Activated CD4-positive, alpha-beta memory T cell treated with anti-CD3 and anti-CD28 coated beads for 36 hours (primary cell): ENCODE measurements at places on chromosomes 1 and 21. TPM values are rescaled to one million over a fixed set of nuclear protein-coding genes. Genes with fewer than 3 reads are reported as not detected.

Gene SLFNL1
- total RNA-seq = not detected

Gene KLHL21
- total RNA-seq = 18.1 TPM

Gene UMODL1
- not detected for total RNA-seq

Gene DPT
- not detected for total RNA-seq

Gene CTSS
- total RNA-seq = 45.5 TPM

DNA sequence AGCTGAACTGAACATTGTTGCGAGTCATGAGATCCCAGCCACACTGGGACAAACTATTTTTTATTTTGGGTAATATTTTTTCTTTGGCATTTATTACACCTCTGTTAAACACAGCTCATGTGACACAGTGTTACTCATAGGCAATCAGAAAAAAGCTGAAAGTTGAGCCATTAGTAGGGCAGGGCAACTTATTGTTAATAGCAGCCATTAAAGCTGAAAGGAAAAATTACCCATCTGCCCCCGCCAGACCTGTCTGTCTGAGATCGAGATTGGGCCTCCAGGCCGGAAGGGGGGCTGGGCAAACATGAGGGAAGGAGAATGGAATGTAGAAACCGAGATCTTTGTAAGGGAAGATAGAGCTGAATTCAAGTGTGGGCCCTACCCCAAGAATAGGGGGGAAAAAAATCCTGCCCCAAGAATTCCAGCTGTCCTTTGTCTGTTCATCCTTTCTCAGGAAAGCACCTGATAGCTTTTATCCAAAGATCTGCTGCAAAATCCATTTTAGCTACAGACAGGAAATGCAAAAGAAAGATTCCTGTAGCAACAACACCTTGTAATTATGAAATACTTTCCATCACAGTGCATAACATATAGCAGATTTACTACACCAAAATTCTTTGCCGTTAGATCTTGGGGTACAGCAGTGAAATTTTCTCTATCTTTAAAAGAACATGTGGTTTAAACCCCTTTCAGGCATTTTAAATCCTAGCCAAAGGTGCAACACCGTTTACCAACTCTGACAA is 212.8 kb downstream of the PBX1 start:
- no peak for DNase-seq

DNA sequence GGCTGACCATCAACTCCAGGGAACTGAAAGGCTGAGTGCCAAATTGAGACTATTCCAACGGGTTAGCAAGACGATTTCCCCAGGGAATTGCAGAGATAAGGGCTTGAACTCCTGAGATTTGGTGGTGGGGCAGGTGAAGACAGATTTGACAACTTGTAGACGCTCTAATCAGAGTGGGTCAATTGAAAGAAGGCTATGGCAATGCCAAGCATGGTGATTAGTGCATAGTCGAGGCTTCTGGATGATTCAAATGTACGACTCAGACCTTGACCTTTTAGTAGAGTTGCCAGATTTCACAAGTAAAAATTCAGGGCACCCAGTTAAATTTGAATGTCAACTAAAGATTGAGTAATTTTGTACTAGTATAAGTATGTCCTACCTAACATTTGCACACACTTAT is 302.1 kb upstream of the SPAG17 start:
- DNase-seq = no peak

- no peak for DNase-seq
Observed at GRCh38 chr1:23394181-23394580, 24.5 kb upstream of the ZNF436 start.

DNA sequence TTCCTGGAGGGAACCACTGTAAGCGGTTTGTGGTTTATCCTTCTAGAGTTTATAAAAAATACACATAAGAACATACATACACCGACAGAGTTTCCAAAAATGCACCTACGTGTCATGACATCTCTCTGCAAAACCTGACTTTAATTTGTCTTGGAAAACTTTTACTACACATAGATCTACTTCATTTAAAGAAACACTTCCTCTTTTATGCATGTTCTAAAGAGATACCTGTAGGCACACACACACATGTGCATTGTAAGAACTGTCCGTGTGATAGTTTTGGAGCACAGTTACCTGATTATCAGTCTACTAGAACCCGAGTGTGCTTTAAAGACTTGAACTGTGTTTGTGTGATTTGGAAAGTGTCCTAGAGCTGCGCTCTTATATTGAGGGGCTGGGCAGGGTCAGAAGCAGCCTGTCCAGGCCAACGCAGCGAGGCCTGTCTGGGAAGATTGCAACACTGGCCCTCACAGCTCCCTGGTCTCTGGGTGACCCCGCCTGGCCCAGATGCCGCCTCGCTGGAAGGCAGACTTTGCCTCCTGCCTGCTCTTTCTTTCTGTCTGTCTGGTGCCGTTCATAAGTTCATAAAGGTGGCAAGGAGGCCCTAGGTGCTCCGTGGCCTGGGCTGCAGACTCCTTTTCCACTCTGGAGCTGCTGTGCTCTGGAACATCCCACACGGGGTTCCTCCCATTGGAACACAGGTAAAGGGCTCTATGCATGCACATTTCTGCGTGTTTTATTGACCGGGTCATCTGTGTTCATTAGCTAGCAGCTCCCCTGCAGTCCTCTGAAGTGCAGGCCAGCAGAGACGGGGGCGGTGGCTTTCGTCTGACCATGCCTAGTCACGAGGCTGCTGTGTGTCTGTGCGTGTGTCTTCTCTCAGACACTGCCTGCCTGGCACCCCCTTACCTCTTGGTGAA is 46.3 kb downstream of the AGPAT3 start:
- no peak for DNase-seq

DNA sequence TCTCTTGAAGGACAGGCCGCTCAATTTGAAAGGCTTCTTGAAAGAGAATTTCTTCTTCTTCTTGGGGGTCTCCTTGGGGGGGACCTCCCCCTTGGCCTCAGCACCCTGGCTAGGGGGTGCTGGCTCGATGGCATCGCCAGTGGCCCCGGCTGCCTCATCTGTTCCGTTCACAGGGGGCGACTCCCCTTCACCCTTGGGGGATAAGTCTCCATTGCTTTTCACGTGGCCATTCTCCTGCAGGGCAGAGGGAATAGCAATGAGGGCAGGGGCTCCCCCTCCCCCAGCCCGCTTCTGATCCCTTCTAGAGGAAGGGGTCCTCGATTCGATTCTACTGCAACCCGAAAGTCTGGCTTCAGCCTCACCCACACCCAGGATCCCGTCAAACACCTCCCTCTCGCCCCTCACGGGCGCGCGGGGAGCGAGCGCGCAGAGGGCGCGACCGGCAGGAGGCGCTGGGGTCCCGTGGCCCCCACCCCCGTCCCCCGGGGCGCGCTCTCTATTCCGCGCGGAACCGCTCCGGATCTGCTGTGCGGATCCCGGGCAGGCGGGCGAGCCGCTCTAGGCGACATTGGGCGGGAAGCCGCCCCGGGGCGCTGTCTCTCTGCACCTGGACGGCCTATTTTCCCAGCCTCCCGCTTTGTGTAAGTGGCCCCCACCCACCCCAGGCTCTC is 1.0 kb downstream of the MARCKSL1 start:
- peak; percentile 67 for DNase-seq

DNA sequence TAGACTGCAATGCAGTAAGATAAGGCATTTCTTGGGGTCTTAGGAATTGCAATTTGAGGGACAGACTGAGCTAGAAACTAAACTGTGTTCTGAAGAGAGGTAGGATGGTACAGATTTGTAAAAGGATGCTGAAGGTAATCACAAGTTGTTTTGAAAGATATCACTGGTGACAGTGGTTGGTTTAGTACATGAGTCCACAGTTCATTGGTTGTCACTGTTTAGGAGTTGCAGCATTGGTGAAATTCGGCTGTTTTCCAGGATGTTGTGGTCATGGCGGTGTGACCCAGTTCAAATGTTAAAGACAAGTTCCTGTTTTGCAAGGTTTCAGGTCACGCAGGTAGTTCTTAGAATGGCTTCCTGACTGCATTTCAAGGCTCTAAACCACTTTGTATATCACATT is 292.8 kb upstream of the B3GALT2 start:
- peak; percentile 86 for DNase-seq

GRCh38 chr1:21734526-21734925 is 48.4 kb downstream of the USP48 start:
- no peak for DNase-seq

- no peak for DNase-seq
Observed at GRCh38 chr1:194355488-194356106, 1169.2 kb upstream of the B3GALT2 start.

- no peak for DNase-seq
Observed at GRCh38 chr1:181092883-181093458, 4.5 kb downstream of the IER5 start.

GRCh38 chr1:223298701-223299100 is 65.3 kb downstream of the SUSD4 start:
- DNase-seq = no peak

- no peak for DNase-seq
Observed at GRCh38 chr1:212873518-212873917, 15.4 kb downstream of the FLVCR1 start.

- no peak for DNase-seq
Observed at GRCh38 chr1:223330466-223330865, 33.5 kb downstream of the SUSD4 start.

GRCh38 chr1:241591317-241591716 is 48.9 kb downstream of the CHML start:
- peak; percentile 32 for DNase-seq

- no peak for DNase-seq
Observed at GRCh38 chr1:23906731-23907130, 6.4 kb downstream of the CNR2 start.

DNA sequence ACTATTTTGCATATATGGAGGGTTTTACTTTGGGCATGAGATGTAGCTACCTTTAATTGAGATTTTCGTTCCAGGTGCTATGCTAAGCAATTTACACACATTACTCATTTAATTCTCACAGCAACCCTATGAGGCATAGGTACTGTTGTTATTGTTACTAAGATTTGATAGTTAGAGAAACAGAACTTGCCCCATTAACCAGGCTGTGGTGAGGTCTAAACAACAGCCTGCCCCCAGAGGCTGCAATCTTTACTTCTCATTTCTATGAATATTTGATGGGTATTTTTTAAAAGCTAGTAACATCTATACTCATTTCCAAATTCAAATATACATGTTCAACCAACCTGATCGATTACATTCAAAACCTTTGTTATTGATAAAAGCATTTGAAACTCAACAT is 155.6 kb downstream of the GALNT2 start:
- DNase-seq = no peak

DNA sequence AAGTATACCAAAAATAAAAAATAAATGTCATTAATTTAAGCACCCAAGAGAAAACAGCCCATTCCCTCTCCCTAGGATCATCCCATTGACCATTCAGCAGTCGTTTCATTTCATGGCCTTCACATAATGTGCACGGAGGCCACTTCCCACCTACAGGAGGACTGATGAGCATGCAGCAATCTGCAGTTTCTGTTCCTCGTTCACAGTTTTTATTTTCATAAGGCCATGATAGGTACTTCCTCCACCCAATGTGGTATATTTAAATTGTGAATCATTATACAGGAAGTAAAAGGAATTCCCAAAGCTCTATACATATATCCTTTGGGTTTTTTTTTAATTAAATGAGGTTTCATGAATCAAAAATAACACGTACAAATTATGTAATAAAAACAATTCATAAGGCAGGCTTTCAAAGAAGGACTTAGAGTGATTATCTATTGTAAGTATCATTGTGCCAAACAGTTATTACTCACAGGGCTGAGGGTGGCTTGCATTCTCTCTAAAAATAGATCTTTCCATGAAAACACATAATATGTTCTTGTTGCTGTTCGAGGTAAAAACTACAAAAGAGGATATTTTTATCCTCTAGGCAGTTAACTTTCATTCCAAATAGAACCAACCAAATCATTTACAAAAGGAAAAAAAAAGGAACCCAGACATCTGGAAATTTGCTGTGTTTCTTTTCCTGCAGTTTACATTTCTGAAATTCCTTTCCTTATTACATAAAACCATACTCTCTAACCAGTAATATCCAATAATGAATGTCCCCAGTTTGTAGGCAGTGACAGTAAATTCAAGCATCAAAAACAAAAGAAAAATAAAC is 27.5 kb upstream of the SLC44A3 start:
- DNase-seq = no peak

DNA sequence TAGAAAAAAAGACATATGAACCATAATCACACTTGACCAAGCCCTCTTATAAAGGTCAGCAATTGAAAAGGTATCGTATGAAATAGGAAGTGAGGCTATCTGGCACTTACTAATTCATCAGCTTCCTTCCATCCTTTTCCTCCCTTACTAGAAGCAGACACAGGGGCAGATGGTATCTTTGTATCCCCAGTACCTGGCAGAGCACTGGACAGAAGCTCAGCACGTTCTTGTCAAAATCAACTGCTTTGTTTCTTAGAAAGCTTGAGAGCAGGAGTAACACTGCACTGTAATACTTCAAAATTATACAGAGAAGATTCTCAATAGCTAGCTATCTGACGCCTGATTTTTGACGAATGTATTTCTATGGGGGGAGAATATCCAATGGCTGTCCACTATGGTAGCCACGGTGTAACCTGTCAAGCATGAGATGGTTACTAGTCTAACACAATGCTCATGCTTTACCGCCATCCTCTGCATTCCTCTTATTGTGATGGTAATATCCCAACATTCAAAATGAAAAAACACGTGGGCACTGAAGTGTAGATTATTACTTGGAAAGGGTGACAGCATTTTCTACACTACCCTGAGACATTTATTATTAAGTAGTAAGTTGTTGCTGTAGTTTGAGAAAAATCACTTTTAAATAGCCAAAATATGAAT is 175.6 kb downstream of the SIPA1L2 start:
- no peak for DNase-seq

GRCh38 chr1:41282679-41283317 is 40.7 kb upstream of the SCMH1 start:
- peak; percentile 38 for DNase-seq

- DNase-seq = no peak
Observed at GRCh38 chr1:150210091-150210490, 25.8 kb downstream of the ANP32E start.

GRCh38 chr1:201945157-201945556 is 1.2 kb downstream of the LMOD1 start:
- no peak for DNase-seq

GRCh38 chr1:42463921-42464320 is 835 bp downstream of the CCDC30 start:
- no peak for DNase-seq

- DNase-seq = no peak
Observed at GRCh38 chr1:26477446-26478152, 5.4 kb downstream of the HMGN2 start.

GRCh38 chr1:214004795-214005194 is 17.0 kb downstream of the PROX1 start:
- no peak for DNase-seq
